ENCODE measurements at places on chromosomes 5 and 9. TPM values are rescaled to one million over a fixed set of nuclear protein-coding genes. Genes with fewer than 3 reads are reported as not detected.

- DNase-seq = peak; percentile 34
Observed at GRCh38 chr5:174608631-174609097, 115.7 kb upstream of the MSX2 start.

Gene C9
- not detected for total RNA-seq

DNA sequence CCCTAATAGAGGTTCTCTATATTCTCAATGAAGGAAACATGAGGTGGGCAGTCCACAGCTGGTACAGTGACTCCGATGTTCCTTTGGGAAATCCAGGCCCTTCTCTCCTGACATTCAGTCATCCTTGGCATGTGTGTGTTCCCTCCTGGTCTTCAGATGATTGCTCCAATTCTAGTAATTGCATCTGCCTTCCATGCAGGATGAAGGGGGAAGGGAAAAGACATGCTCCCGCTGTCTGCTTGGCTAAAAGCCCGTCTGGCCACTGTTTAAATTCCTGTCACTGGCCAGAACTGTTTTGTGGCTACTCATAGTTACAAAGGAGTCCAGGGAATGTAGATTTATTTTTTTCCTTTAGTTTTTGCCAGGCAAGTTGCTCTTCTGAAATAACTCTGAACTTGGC lies 65.0 kb downstream of the MAST4 start:
- no peak for DNase-seq

DNA sequence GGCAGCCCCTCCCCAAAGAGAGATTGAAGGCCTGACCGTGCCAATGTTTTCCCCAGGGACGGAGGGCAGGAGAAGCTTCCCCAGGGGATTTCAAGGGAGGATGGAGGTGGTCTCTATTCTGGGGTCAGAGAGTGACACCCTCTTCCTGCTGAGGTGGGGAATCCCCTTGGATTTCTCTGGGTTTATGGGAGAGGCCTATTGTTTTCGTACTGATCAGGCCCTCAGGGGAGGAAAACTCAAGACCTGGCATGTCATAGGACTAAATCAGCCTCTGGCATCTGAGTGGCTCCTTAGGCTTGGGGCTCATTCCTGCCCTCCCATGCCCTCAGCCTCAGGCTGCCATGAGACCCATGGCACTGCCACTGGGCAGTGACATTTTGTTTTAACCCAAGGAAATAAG lies 44.6 kb downstream of the IRF1 start:
- DNase-seq = no peak

DNA sequence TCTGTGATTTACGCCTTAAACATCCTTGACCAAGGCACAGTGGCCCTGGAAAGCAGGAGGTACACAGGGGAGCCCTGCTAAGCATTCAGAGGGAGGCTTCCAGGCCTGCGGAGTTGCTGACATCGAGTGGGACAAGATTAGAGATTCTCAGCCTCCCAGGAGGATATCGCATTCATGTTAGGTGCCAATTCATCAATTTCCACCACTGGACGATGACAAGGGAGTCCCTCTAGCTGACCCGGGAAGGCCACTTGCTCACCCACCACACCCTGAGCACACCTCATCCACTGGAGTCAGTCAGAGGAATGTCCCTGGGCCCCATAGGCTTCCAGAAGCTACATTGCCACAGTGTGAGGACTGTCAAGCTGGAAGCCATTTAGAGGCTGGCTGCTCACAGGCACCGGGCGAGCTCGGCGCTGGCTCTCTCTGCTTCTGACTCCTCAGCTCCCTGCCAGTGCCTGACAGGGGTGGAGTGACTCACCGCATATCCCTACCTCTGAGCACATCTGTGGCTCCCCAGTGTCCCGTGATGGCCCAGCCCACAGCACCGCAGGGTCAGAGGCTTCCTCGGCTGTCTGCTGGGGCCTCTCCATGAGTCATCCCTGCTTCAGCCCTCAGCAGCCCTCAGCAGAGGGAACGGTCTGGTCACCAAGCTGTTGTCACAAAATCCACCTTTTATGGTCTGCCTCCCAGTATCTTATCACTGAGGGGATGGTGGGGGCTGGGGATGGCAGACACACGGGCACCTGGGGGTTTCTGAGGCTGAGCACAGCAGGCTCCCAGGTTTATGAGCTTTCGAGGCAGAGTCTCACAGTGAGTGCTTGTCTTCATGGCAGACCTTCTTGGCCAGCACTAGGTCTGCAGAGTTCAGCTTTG lies 117.5 kb downstream of the ZNF608 start:
- peak; percentile 52 for DNase-seq

Gene PCDHB13
- total RNA-seq = 9.0 TPM

- DNase-seq = no peak
Observed at GRCh38 chr5:162067655-162068411, at the start of gene GABRG2. Gene GABRG2, plus strand, starts transcription at chr5:162067773. Its CDS starts 227 bp downstream, at chr5:162068000.

- no peak for DNase-seq
Observed at GRCh38 chr5:171644536-171644935, 141.1 kb upstream of the SMIM23 start.

GRCh38 chr9:114674798-114675540 lies 7.0 kb downstream of the TEX48 start:
- DNase-seq = no peak

Gene MTRR
- 30.7 TPM for total RNA-seq

Gene ENTREP1
- total RNA-seq = 12.7 TPM

GRCh38 chr9:93118863-93119702 lies 15.0 kb downstream of the NINJ1 start:
- DNase-seq = peak; percentile 83

Gene PCDHGB3
- 6.1 TPM for total RNA-seq
